ENCODE measurements at places on chromosomes 4 and X.

DNA sequence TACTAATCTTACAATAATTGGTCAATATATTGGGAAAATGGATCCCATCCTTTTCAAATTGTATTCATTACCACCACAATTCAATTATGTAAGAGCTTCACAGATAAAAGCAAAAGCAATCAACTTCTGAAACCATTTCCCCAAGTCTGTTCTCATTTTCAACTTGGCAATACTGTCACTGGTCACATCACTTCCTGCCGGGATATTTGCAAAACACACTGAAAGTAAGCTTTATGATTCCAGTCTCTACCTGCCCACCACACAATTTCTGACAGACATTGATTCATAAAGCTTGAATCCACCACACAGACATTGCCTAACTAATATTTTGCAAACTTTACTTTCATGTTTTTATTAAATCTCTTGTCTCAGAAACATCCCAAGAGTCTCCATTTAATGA is 53.6 kb downstream of the LIN54 start:
- DNase-seq, result no peak

DNA sequence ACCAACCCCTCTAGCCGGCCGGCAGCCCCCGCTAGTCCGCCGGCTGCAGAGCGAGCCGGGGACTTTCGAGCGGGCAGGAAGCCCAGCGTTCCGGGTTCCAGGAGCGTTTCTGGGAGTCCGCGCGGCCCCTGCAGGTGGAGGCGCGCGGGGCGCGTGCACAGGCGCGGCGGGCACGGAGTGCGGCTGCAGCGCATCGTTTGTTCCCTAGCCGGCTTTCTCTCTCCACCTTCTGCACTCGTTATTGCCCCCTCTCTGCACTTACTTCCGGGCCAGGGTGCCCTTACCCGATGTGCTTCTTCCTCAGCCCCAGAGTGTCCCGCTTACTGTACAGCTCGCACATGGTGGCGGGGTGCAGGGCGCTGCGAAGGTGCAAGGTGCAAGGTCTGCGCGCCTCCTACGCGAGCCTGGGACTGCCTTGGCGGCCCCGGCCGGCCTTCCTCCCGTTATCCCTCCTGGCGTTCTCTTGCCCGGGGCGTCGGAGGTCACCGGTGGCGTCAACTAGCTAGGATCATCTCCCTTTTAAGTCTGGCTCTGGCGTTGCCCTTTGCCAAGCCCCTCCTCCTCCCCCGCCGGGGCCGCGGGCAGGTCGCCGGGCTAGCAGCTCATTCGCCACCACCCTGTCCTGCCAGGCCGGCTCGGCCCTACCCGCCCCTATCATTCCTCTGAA is at the start of gene ETNPPL:
ETNPPL (minus strand) TSS at position 495 of the 667 bp plus-strand sequence; CDS start at position 340, 155 bp downstream.
- DNase-seq, result peak; percentile 62

DNA sequence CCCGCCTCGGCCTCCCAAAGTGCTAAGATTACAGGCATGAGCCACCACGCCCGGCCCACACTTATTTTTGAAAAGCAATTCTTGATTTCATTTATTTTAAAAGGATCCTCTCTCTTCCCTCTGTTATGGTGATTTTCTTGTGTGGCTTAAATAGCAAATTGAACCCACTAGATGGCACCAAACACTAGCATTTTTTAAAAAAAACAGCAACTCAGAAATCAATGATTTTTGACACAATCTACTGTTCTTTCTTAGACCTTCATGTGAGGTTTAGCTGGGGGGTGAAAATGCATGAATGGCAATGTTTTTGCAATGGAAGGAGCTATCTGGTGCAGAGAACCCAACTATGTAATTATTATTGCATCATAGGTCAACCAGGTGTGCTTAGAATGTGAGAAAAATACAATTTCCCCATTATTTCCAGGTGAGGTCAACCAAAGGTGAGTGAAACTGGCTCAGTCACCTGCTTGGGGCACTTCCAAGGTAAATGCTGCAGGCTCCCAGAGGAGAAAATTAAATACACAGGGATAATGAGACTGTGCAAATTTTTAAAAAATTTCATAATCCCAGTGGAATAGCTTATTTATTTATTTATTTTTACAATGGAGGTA is 226.7 kb upstream of the PRKX start:
- DNase-seq, result peak; percentile 25

- no peak for DNase-seq
Measured at GRCh38 chrX:148672517-148672916, 172.1 kb downstream of the AFF2 start.

- no peak for DNase-seq
Measured at GRCh38 chr4:113587640-113588275, 173.8 kb downstream of the CAMK2D start.

GRCh38 chr4:127843704-127844600 is 36.7 kb upstream of the PLK4 start:
- DNase-seq, result peak; percentile 28

DNA sequence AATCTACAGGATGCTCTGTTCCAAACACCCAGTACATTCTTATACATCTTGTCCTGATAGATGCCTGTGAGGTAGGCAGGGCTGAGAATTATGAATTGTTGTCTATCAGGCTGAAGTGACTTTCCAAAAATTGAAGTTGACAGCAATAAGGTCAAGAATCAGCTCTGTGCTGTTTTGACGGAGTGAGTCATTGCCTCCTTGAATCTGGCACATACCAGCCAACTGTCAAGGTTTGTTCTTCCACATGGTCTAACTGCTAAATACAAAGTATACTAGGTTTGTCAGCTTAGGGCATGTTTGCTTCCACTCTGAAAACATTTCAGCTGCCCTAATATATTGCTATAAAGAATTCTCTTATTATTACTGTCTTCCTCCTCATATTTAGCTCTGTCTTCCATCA is 32.3 kb downstream of the SH3RF1 start:
- no peak for DNase-seq

GRCh38 chr4:116118221-116118620 is 967.2 kb downstream of the TRAM1L1 start:
- no peak for DNase-seq

- DNase-seq, result no peak
Measured at GRCh38 chr4:76923619-76924357, 25.8 kb upstream of the SEPTIN11 start.

DNA sequence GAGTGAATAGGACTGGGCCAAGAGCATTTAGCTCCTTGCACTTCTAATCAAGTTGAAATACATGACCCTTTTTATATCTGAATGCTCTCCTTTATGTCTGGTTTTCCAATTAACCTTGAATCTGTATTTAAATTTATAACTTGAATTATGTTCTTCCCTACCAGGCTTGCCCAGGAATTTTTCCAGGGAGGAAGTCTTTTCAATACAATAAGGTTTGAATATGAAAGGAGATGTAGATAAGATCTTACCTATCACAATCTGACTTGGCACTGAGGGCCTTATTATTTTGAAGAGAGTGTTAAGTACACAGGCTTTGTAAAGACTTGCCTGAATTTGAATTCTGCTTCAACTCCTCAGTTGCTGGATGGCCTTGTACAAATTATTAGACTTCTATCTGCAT is 555.7 kb downstream of the PCDH7 start:
- DNase-seq, result peak; percentile 10

GRCh38 chr4:20281453-20281852 is 29.7 kb downstream of the SLIT2 start:
- DNase-seq, result peak; percentile 73

DNA sequence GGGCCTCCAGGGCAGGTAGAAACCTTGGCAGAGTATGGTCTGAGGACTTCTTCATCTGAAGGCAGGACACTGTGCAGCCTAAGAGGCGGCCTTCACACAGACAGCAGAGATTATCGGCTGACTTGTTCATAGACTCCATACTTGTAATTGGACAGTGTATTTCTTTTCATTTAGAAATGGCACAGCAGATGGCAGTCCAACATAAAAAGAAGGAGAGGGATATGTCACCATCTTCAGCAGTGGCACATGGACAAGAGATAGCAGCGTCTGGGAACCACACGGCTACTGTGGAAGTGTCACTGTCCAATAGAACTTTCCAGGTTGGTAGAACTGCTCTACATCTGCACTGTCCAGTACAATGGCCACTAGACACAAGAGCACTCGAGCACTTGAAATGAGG is 21.7 kb upstream of the GEMIN8 start:
- DNase-seq, result no peak
